Calu3 (cell line): ENCODE measurements at places on chromosomes 11 and 22.
A peak's percentile ranks its signal among the peaks of the same experiment; 100 is the strongest.

DNA sequence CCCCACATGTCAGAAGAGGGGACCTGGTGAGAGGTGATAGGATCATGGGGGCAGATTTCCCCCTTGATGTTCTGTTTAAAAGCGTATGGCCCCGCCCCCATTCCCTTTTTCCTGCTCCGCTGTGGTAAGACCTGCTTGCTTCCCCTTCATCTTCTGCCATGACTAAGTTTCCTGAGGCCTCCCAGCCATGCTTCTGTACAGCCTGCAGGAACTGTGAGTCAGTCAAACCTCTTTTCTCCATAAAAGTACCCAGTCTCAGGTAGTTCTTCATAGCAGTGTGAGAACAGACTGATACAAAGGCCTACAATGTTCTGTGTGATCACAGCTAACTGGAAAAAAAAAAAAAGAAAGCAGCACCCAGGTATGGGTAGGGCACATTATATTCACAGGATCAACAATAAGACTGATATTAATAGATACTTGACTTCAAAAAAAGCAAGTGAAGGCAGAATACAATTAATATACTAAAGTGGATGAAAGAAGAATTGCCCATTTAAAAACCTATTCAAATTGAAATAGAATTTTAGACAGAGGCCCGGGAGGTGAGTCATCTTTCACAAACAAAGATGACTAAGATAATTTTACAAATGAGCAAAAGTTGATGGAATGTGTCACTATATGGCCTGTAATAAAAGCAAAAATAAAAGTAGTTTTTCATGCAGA lies 1.7 kb upstream of the OR52K1 start:
- H3K4me1 ChIP-seq: no peaks in the 10 kb centered on the region
- H3K27me3 ChIP-seq: peaks cover 25% of the 10 kb centered on the region
- no peaks in the 10 kb centered on the region for H3K36me3 ChIP-seq
- no peak overlapping the region for H3K27ac ChIP-seq
- no peak for DNase-seq
- H3K4me3 ChIP-seq: no peak overlapping the region

GRCh38 chr22:37910890-37911672 lies 5.0 kb downstream of the MICALL1 start:
- DNase-seq: no peak
- H3K27ac ChIP-seq: no peak overlapping the region
- H3K27me3 ChIP-seq: no peaks in the 10 kb centered on the region
- H3K4me1 ChIP-seq: peaks cover 10% of the 10 kb centered on the region
- H3K4me3 ChIP-seq: no peak overlapping the region

GRCh38 chr22:45969414-45969799 lies 7.6 kb downstream of the WNT7B start:
- peak; percentile 53 for DNase-seq
- H3K36me3 ChIP-seq: peaks cover 43% of the 10 kb centered on the region
- peaks cover 48% of the 10 kb centered on the region for H3K4me1 ChIP-seq
- peak overlapping the region; percentile 42 for H3K4me3 ChIP-seq
- no peaks in the 10 kb centered on the region for H3K27me3 ChIP-seq
- H3K27ac ChIP-seq: peak overlapping the region; percentile 64

GRCh38 chr22:50141891-50142363 lies 28.6 kb upstream of the PANX2 start:
- H3K27me3 ChIP-seq: peaks cover 59% of the 10 kb centered on the region
- DNase-seq: no peak
- no peak overlapping the region for H3K4me3 ChIP-seq

- DNase-seq: no peak
- H3K27me3 ChIP-seq: no peaks in the 10 kb centered on the region
- no peaks in the 10 kb centered on the region for H3K36me3 ChIP-seq
- H3K4me3 ChIP-seq: no peak overlapping the region
- H3K4me1 ChIP-seq: no peaks in the 10 kb centered on the region
These were observed 1074.5 kb downstream of the TBC1D22A start for GRCh38 chr22:47836957-47837356.
